Memory B cell (primary cell): ENCODE measurements at places on chromosomes 13 and 19.
A peak's percentile ranks its signal among the peaks of the same experiment; 100 is the strongest.

DNA sequence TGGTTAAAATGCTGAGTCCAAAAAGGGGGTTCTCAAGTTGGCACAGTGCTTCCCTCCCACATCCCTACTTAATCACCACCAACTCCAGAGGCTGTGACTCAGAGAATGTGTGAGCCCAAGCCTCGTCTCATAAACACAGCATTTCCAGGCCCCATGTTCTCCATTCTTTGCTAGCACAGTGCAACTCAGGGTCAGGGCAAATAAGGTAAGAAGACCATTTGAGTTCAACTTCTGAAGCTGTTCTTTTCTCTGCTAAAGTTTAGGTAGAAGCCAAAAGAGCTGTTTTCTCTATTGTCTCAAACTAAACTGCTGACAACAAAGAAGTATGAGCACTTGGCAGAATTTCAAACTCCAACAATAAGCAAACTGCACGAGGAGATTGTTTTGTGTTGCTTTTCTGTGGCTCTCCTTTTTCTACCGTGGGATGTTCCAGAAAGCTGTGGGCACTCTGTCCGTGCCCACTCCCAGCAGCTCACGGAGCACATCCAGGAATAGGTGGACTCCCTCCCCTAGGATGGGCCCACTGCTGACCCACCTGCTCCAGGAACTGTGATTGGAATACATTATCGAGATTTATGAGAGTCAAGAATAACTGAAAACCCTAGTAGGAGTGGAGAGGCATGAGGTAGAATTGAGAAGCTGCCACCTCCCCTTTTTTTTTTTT, 494.3 kb downstream of the COG6 start:
- H3K4me3 ChIP-seq: no peak overlapping the region
- H3K36me3 ChIP-seq: no peaks in the 10 kb centered on the region
- peaks cover 6% of the 10 kb centered on the region for H3K4me1 ChIP-seq
- H3K27me3 ChIP-seq: no peaks in the 10 kb centered on the region
- no peak overlapping the region for H3K27ac ChIP-seq
- DNase-seq: no peak

- peaks cover 10% of the 10 kb centered on the region for H3K4me1 ChIP-seq
- H3K36me3 ChIP-seq: no peaks in the 10 kb centered on the region
- H3K4me3 ChIP-seq: no peak overlapping the region
Observed at GRCh38 chr19:41792513-41793413, 3.6 kb upstream of the CEACAM3 start.

GRCh38 chr19:21604351-21604926, 99.0 kb downstream of the ZNF429 start:
- H3K27ac ChIP-seq: peak overlapping the region; percentile 93
- no peaks in the 10 kb centered on the region for H3K27me3 ChIP-seq

DNA sequence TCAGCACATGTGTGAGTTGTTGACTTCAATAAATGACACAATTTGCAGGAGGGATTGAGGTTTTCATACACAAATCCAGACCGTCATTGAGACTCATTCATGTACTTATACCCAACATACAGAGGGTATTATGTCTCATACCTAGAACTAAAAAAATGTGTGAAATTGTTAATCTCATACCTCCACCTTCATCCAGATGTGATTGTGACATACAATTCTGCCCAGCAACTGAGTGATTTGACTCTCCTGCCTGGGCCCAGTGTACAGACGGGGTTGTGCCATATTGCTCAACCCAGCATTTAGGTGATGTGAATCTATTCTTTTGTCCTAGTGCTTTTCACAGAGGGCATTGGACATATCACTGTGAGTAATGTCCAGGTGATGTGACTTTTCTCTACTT, 12.6 kb upstream of the ZNF681 start:
- H3K4me3 ChIP-seq: no peak overlapping the region
- no peaks in the 10 kb centered on the region for H3K27me3 ChIP-seq
- DNase-seq: no peak
- H3K4me1 ChIP-seq: peaks cover 3% of the 10 kb centered on the region
- peaks cover 5% of the 10 kb centered on the region for H3K36me3 ChIP-seq

DNA sequence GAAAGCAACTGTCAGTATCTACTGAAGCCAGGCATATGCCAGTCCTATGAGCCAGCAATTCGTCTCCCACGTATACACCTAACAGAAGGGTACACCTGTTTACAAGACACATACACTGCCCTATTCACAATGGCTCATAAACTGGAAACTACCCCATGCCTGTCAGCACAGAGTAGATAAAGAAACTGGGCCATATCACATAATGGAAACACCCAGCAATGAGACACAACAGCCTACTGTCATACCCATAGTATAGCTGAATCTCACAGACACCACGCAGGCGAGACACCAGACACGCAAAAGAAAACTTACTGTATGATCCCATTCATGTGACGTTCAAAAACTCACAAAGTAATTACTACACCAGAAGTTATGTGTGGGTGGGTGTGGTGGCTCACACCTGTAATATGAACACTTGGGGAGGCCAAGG, 15.7 kb downstream of the NOSIP start:
- peaks cover 32% of the 10 kb centered on the region for H3K4me1 ChIP-seq
- DNase-seq: no peak
- H3K27ac ChIP-seq: peak overlapping the region; percentile 37
- H3K4me3 ChIP-seq: no peak overlapping the region
- H3K36me3 ChIP-seq: peaks cover under 1% of the 10 kb centered on the region
- no peaks in the 10 kb centered on the region for H3K27me3 ChIP-seq

GRCh38 chr13:20197361-20197834, 4.7 kb upstream of the GJB2 start:
- no peak overlapping the region for H3K4me3 ChIP-seq
- no peak overlapping the region for H3K27ac ChIP-seq
- DNase-seq: no peak
- peaks cover 2% of the 10 kb centered on the region for H3K36me3 ChIP-seq
- peaks cover 18% of the 10 kb centered on the region for H3K27me3 ChIP-seq

- H3K27ac ChIP-seq: no peak overlapping the region
- no peak overlapping the region for H3K4me3 ChIP-seq
- H3K4me1 ChIP-seq: no peaks in the 10 kb centered on the region
- peaks cover 38% of the 10 kb centered on the region for H3K36me3 ChIP-seq
Observed at GRCh38 chr13:41610404-41610803, 153.1 kb downstream of the RGCC start.

DNA sequence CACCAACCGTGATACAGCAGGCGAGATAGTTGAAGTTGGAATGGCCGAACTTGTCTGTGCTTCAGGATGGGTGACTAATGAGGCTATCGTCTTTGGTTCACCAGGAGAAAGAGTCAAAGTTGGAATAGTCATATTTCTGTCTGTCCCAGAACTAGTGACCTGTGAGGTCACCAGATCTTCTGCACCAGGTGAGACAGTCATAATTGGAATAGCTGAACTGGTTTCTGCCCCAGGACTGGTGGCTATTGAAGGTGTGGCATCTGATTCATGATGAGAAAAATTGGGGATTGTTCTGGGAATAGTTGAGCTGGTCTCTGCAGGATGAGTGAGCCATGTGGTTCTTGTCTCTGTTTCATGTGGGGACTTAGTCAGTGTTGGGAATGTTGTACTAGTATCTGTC, 71.6 kb downstream of the MUC16 start:
- H3K4me3 ChIP-seq: no peak overlapping the region
- H3K27me3 ChIP-seq: peaks cover 5% of the 10 kb centered on the region
- H3K27ac ChIP-seq: no peak overlapping the region
- no peaks in the 10 kb centered on the region for H3K36me3 ChIP-seq
- no peak for DNase-seq
- H3K4me1 ChIP-seq: no peaks in the 10 kb centered on the region
